ENCODE measurements at places on chromosomes 2 and 18. TPM values are rescaled to one million over a fixed set of nuclear protein-coding genes. Genes with fewer than 3 reads are reported as not detected.

- no peak for DNase-seq
Measured at GRCh38 chr18:36809590-36810381, 19.0 kb downstream of the TPGS2 start.

DNA sequence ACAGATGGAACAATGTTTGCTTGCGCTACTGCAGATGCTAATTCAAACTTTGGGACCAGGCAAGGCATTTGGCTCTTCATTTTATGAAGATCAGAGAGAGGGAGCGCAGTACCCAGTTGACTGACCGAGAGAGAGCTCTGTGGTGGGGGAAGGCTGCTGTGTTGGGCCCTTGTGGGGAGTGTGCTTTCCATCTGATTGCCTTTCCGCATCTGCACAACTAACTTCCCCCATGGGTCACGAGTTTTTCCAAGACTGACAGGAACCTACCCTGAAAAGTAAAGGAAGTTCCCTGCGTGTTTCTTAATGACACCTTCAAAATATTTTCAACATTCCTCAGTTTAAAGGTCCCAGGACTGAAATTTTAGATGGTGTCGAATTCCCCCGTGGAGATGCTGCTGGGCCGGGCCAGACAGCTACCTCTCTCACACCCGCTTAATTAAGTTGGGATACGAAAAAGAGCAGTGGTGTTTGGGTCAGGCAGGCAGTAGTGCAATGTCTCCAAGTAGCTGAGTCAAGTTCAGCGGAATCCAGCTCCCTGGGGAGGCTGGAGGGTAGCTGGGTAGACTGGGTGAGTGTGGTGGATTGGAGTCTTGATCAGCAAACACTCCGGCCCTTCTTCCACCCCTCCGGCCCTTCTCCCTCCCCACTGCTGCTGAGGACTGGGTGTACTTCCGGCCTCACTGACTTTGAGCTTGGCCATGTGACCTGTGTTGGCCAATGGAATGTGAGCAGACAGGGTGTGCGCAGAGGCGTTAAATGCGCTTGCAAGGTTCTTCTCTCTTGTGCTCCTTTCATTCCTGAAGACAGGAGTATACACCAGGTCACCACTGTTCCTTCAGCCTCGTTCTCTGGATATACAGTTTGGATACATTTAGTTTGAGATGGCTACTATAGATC is 2.3 kb upstream of the ARHGAP25 start:
- no peak for DNase-seq

DNA sequence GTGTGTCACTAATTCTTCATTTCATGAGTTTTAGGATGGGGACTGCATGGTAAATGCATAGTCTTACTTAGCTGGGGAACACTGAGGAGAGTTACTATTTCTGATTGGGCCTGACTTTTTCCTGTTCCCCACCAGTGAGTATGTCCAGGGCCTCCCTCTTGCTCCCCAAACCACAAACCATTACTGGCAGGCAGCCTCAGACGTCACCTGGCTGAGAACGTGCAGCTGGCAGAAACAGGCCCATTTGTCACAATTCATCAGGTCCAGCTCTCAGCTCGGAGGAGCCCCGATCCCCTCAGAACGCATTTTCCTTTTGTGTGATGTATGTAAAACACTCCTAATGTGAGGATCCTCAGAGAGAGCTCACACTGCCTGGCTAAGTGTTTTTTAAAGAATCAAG is 71.7 kb upstream of the SIX3 start:
- no peak for DNase-seq

DNA sequence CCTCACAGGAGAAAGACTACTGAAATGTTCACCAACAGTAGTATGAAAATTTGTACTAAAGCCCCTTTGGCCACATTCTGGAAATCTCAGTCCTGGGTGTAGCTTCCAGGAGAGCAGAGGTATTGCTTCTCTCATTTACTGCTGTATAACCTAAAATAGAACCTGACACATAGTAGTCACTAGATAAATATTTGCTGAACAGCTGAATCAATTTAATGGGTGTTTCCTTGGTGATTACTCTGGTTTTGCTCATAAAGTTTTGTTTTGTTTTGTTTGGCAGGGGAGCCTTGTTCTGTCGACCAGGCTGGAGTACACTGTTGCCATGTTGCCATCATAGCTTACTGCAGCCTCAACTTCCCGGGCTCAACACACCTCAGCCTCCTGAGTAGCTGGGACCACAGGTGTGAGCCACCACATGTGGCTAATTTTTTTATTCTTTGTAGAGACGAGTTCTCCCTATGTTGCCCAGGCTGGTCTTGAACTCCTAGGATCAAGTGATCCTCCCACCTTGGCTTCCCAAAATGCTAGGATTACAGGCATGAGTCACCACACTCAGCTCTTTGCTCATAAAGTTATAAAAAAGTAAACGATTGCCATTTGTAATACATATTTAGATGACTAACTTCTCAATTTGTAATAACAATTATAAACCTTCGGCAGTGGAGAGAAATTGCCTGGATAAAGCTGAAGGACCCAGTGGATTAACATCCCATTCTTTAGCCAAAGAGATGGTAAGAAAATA is 11.5 kb upstream of the PARD3B start:
- DNase-seq = no peak

The KCNIP3 gene
- total RNA-seq = 2.2 TPM

DNA sequence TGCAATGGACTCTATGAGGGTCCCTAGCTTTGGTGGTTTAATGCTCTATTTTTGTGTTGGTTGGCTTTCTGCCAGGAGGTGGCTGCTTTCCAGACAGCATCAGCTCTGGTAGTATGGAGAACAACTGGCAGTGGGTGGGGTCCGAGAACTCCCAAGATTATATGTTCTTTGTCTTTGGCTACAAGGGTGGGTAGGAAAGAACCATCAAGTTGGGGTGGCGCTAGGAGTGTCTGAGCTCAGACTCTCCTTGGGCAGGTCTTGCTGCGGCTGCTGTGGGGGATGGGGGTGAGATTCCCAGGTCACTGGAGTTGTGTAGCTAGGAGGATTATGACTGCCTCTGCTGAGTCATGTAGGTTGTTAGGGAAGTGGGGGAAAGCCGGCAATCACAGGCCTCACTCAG is 976.1 kb upstream of the GYPC start:
- DNase-seq = no peak

DNA sequence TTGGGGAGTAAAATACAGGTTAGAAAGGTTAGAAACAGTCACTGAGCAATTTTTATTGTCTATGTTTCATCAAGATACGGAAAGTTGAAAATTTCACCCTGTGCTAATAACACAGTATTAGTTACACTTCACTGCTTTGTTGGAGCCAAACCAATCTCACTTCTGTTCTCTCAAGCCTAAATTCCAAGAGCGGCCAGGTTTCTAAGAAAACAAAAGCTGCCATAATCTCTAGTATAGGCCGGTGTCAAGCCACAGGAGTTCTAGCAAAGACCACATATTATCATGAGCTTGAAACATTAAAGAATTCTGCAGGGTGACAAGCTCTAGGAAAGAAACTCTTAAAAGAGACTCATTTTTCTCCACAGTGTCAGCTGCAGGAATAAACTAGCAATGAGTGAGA is 128.7 kb downstream of the TXNL1 start:
- no peak for DNase-seq

- DNase-seq = no peak
Measured at GRCh38 chr2:216683846-216684245, 11.5 kb downstream of the IGFBP5 start.

The COL4A4 gene
- total RNA-seq = under 0.01 TPM

The RNF144A gene
- 65.3 TPM for total RNA-seq
